Bronchial smooth muscle cell (primary cell): ENCODE measurements at places on chromosomes 7 and 10. TPM values are rescaled to one million over a fixed set of nuclear protein-coding genes. Genes with fewer than 3 reads are reported as not detected.

Gene TAS2R4
- total RNA-seq, result 0.79 and 1.3 TPM in 2 replicates

Gene OR2A7
- 0.09 TPM in 1 of 2 replicates, not detected in the other for total RNA-seq

Gene BMPR1A
- 41.3 and 47.3 TPM in 2 replicates for total RNA-seq

Gene ADAM12
- total RNA-seq, result 9.1 and 11.5 TPM in 2 replicates

Gene CRYGN
- total RNA-seq, result 0.26 and 0.47 TPM in 2 replicates

Gene HOXA2
- 0.43 and 1.3 TPM in 2 replicates for total RNA-seq

Gene PRTFDC1
- 28.1 and 58.6 TPM in 2 replicates for total RNA-seq

Gene COL28A1
- 0.09 and 0.16 TPM in 2 replicates for total RNA-seq

Gene CPN1
- total RNA-seq, result not detected in 2 replicates

Gene PILRA
- total RNA-seq, result 0.26 and 0.32 TPM in 2 replicates

Gene VAX1
- total RNA-seq, result not detected in 2 replicates

Gene AKR1C1
- 149 and 282 TPM in 2 replicates for total RNA-seq
